Retina (tissue), 1 donor: ENCODE measurements at places on chromosomes 7 and 10.

DNA sequence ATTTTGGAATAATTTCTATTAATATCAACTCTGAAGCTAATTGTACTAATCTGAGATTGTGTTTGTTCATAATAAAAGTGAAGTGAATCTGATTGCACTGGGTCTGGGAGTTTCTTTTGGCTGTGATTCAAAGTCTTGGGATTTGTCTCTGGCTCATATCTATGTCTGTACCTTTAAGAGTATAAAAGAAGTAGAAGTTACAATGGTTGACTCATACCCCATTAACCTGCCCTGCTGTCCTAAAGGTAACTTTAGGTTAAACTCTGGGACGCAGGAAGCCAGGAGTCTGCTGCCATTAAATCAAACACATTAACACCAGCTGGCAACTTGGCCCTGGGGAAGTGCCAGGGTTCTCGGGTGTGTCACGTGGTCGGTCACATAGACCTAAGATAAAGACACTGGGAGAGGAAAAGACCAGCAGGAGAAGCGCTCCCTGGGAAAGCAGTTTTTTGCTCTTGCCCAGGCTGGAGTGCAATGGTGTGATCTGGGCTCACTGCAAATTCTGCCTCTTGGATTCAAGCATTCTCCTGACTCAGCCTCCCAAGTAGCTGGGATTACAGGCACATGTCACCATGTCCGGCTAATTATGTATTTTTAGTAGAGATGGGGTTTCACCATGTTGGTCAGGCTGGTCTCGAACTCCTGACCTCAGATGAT, 17.8 kb downstream of the SCD start:
- peak; percentile 18 for DNase-seq

- DNase-seq, result no peak
These were observed 54.9 kb upstream of the IGFBP3 start for GRCh38 chr7:45975847-45976484.

GRCh38 chr10:88088441-88089340, 225.3 kb downstream of the PTEN start:
- no peak for DNase-seq

DNA sequence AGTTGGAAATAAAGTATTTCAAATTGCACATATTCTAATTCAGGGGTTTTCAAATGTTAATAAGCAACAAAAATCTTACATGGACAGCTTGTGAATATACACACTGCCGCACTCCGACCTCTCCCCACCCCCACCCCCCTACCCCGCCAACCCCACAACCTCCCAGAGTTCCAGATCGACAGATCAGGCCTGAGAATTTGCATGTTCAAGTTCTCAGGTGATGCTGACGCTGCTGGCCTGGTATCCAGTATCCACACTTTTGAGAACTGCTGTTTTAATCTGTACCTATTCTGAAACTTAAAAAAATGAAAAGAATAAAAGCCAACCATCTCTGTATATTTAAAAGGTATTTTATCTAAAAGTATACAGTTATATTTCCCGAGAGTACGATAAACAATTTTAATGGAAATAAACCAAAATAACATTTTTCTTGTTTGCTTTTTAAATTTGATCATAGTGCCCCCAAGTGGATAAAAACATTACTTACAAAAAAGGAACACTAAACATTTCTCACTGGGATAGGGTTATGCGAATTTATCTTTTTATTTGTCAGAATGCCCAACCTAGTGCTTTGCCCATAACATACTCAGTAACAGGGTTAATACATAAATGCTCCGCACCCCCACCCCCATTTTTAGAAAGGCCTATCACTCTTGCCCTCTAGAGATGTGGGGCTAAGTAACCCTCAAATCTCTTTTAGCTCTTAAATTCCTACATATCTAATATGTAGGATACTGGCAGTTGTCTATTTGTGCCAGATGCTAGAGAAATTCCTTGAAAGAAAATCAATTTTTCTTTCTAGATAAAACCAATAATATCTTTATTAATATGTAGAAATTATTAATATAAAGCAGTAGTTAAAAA, 166.3 kb downstream of the RNF133 start:
- peak; percentile 24 for DNase-seq

DNA sequence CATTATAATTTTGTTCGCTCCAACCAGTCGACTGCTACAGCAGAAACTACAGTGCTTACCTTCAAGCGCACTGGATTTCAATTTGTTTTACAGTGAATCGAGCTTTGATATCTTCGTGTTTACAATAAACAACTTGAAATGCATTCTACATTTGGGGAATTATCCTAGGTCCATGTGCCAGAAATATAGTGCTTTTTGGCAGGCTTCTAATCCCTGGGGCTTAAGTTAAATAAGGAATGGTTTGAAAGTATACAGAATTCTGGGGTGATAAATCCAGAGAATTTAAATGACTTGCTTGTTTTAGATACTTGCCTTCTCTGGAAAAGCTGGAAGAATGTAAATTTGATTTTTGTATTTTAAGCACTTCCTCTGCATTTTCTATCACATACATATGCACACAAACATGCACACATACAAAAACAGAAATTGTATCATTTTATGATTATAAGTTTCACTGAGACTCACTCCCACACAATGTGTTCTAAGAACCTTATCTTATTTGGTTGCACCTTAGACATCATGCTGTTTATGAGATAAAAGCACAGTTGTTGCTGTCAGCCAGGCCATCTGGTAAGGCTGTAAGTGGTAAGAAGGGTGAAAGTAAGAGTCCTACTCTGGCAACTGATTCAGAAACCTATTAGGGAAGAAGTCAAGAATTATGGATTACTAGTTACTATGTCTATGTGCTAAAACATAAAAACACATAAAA, 347.2 kb upstream of the KCND2 start:
- DNase-seq, result no peak

DNA sequence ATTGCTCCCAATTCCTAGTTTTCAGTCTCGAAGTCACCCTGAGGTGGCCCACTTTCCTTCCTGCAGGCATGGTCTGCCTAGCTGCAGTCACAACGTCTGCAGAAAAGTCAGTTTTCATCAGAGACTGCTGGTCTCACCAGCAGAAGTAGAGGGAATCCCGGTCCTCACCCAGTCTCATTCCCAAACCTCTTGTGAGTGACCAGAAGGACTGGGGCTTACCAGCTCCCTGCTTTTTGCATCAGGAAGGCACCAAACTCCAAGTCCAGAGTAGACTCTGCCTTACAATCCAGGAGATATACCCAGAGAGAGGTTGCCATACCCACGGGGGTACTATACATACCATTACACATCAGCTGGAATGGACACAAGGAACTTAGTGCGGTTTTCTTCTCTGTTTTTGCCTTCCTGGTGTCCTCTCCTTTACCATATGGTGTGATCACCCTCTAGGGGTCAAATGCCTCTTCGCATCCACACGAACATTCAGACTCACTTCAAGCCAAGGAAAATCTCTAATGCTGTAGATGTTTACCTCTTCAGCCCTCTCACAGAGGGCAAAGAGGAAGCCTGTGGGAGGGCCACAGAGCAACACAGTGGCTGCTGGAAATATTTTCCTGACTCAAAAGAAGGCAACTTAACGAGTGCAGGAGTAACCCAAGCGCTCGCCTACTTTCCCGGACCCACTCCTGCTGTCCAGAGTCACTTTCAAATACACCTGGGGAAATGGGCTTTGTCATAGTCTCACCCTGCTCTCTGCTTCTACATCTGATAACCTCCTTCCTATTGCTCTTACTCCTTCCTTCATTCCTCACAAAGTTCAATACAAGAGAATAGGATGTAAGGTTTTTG, 220.9 kb downstream of the C7orf25 start:
- DNase-seq, result peak; percentile 45

- DNase-seq, result no peak
These were observed 650 bp downstream of the UBE2D1 start for GRCh38 chr10:58335306-58336005.

- DNase-seq, result no peak
These were observed 562.9 kb upstream of the NRP1 start for GRCh38 chr10:33897291-33897752.

DNA sequence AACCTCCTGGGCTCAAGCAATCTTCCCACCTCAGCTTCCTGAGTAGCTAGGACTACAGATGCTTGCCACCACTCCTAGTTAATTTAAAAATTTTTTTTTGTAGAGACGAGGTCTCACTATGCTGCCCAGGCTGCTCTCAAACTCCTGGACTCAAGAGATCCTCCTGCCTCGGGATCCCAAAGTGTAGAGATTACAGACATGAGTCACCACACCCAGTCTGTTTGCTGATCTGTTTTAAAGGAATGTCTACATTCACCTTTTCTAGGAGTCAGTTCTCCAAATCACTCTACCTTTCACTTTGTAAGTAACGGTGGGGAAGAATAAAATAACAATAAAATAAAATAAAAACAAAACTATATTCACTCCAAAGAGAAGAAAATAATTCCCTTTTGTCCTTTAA, 86.6 kb upstream of the AGBL3 start:
- DNase-seq, result no peak

- no peak for DNase-seq
These were observed 20.5 kb upstream of the MRC1 start for GRCh38 chr10:17788646-17789045.

DNA sequence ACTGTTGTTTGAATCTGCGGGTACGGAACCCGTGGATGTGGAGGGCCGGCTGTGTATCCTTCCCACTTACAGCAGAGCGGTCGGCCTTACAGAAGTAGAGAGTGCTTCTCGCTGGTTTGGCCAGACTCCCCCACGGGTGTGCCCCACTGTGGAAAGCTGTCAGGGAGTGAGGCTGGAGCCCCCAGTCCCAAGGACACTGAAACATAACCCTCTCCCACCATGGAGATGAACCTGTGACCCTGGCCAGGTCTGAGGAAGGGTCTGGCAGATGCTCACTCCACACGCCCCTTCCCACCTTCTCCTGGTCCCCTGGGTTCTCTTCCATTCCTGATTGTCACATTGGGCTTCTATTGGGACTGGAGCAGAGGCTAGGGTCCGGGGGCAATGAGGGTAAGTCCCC, 39.6 kb downstream of the TSPAN15 start:
- DNase-seq, result no peak

- DNase-seq, result no peak
These were observed 4.6 kb downstream of the GRID2IP start for GRCh38 chr7:6546498-6547251.

GRCh38 chr10:2681891-2682290, 385.5 kb upstream of the PFKP start:
- peak; percentile 25 for DNase-seq

DNA sequence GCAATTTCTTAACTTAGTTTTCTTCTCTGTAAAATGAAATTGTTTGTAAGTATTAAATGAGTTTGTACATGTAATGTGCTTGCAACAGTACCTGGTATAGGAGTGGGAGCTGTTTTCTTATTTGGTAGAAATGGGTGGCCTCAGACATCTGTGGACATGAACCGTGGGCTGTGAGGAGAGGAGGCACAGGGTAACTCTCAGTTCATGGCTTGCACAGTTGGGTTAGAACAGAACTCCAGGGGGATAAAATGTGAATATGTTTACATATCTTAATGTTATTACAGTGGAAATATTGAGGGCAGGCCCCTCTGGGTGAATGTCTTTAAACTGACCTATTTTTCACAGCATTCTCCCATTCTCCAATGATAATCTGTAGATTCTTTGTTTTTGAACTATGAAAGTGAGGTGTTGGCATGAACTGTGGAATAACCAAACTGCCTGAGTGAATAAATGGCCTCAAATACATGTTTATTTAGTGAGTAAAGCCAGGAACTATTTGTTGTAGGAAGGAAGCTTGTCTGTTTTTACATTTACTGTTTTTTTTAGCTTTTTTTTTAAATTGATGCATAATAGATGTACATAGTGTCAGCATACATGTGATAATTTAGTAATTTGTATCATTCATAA, 2.6 kb downstream of the ABCA13 start:
- no peak for DNase-seq

GRCh38 chr10:97737770-97738265, 890 bp downstream of the ZFYVE27 start:
- no peak for DNase-seq

GRCh38 chr10:11720260-11720741, 21.9 kb upstream of the ECHDC3 start:
- no peak for DNase-seq

DNA sequence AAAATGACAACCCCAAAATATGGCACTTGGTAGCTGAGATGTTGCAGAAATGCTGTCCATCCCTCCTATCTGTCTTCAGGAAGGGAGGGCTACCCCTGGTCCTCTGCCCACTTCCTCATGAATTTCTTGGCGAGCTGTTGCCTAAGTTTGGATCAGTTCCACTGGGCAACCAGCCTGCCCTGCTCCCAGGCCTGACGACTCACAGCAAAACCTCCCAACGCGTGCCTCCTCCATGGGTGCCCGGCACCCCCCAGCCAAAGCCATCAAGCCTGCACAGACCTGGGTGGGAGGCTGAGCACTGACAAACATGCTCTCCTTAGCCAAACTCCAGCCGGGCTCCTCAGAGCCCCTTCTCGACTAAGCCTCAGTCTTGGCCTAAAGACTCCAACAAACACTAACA, 8.9 kb downstream of the VSTM4 start:
- no peak for DNase-seq

DNA sequence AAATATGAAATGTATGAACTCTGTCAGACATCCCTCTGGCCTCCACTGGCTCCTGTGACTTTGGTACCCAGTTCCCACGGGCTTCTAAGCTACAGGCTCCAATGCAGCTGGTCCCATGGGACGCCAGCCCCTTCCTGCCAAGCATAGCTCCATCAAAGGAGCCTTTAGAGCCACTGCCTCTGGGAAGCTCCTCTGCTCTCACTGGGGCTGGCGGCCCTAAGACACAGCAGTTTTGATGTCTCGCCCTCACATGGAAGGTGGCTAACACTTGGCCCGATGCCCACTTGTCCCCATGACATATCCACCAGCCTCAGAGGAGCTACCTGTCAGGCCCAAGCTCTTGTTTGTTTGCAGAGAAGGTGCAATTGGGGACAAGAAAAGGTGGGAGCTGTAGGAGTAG, 453.7 kb upstream of the LRRN3 start:
- DNase-seq, result no peak

DNA sequence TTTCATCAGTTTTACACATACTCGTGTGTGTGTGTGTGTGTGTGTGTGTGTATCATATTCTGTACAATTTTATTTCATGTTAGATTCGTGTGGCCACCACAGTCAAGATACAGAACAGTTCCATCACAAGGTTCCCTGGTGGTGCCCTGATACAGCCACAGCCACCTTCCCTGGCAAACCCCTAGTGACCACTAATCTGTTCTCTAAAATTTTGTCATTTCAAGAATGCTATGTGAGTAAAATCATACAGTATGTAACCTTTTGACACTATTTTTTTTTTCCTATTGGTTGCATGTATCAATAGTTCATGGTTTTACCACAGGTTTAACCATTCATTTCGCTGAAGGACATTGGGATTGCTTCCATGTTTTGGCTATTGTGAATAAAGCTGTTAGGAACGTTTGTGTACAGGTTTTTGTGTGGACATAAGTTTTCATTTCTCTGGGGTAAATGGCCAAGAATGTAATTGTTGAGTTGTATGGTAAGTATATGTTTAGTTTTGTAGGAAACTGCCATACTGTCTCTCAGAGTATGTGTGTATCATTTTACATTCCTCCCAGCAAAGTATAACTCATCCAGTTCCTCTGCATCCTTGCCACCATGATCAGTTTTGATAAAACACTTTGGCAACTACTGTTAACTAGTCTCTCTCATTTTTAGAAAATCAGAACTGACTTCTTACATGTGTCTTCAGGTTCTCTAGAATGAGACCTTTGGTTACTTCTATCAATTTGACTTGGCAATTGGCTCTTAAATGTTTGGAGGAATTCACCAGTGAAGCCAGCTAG, 20.6 kb downstream of the KLHDC10 start:
- DNase-seq, result no peak
